ENCODE measurements at places on chromosomes 6 and 20.

- DNase-seq, result no peak
These were observed 174.9 kb downstream of the ISM1 start for GRCh38 chr20:13396022-13396421.

GRCh38 chr6:99746261-99746895, 139.7 kb downstream of the PRDM13 start:
- DNase-seq, result peak; percentile 74

DNA sequence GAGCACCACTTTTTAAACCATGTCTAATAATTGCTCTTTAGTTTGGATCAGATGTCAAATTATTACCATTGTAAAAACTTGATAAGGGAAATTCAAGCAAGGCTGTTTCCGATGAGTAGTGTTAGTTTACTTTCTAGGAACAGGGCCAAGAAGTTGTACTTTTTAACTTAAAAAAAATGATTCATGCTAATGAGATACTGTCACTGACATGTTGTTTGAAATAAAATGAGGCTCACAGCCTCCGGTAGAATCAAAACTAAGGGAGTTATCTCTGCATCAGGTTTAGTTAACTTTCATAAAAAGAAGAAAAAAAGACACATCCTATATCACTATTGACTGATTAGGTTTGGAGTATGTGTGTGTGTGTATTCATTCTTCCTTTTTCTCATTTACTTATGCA, 55.2 kb upstream of the SUPT3H start:
- DNase-seq, result no peak

GRCh38 chr6:118788702-118789101, 105.2 kb upstream of the ASF1A start:
- DNase-seq, result no peak

- no peak for DNase-seq
These were observed 374.2 kb upstream of the FLRT3 start for GRCh38 chr20:14711652-14712051.

DNA sequence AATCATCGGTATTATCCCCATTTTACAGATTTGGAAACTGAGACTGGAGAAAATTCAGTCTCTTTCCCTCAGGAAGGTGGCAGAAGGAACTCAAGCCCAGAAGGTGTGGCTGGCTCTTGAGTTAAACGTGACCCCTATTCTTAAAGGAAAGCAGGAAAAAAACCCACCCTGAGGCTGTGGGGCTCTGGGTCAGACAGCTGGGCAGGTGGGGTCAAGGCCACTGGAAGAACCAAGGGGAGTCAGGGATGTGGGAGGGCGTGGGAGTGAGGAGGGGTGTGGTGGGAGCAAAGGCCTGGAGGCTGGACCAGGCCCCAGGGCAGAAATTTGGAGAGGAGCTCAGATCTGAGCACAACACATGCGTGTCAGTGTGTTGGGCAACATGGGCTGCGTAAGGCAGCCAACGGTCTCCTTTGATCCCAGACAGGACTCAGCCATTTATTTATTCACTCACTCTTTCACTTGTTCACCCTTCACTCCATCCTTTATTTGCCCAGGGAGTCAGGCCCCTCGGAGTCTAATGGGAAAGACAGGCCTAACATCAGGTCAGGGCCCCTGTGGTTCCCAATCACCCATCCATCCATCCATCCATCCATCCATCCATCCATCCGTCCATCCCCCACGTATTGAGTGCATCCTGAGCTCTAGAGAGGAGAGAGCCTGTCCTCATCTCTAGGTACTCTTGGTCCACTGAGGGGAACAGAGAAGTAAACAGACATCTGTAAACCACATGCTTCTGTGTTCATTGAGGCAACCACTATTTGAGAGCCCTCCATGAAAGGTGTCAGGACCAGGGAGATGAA, 165.0 kb downstream of the VEGFA start:
- no peak for DNase-seq

GRCh38 chr20:47231382-47232039, 125.0 kb downstream of the ZMYND8 start:
- DNase-seq, result no peak

DNA sequence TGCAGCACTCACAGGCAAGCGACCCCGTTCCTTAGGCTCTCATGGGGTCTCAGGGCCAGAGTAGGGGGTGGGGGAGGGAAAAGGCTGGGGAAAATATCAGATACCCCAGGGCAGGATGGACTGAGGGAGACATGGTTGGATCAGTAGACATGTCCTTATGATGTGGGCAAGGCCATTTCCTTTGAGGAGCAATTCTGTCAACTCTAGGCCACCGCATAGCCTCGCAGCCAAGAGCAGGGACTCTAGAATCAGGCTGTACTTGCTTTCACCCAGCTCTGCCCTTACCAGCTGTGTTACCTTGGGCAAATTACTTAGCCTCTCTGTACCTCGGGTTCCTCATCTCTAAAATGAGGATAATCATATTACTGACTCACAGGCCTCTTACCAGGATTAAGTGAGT, 2.2 kb upstream of the MAPK13 start:
- no peak for DNase-seq

DNA sequence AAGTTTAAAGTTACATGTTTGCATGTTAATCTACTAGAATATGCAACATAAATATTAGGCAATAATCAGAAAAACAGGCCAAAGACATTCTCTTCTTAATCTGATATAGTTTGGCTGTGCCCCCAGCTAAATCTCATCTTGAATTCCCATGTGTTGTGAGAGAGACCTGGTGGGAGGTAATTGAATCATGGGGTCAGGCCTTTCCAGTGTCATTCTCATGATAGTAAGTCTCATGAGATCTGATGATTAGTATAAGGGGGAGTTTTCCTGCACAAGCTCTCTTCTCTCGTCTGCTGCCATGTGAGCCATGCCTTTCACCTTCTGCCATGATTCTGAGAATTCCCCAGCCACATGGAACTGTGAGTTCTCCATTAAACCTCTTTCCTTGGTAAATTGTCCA, 1241.7 kb upstream of the ADGRB3 start:
- DNase-seq, result no peak

GRCh38 chr6:137011406-137011805, 33.4 kb downstream of the IL20RA start:
- no peak for DNase-seq

- DNase-seq, result no peak
These were observed 217.9 kb downstream of the CLVS2 start for GRCh38 chr6:123213921-123214320.

DNA sequence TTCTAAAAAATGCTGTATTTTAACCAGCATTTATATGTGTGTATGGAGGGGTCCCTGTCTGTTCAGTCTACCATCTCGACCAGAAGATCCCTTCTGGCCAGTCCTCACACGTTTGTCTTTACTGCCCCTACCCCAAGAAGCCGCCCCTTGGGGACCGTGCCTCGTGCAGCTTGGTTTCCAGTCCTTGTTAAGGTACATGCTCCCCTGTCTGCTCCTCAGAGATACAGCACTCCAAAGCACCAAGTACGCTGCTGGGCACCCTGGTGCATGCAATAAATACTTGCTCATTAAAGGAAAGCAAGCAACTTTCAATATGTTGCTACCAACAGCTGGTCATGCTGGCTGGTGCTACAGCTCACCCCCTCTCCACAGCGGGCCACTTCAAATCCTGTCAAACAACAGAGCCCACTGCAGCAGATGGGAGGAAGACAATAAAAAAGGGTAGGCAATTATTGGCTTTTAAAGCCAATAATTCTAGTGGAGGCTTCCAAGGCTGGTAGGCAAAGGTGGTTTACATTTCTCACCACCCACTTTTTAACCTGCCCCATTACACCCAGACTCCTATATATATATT, 61.6 kb downstream of the PSMG4 start:
- no peak for DNase-seq

DNA sequence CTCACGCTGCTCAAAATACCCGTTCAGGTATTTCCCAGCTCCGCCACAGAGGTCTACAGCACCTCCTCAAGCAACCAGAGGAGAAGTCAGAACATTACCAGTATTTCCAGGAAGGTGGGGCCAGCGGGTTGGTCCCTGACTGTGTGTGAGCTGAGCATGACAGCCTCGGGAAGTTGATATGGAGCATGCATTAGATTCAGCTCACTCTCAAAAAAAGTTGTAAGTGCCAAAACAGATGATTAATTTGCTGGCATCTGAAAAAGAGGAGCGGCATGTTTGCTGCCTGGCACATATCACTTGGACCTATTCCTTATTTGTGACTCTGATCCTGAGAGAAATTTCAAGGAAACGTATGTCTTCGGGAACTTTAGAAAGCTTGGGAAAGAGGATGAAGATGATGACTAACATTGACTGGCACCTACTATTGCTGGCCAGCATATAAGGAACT, 32.3 kb downstream of the ELOVL2 start:
- no peak for DNase-seq

- no peak for DNase-seq
These were observed 46.1 kb upstream of the GFRAL start for GRCh38 chr6:55281215-55281614.

DNA sequence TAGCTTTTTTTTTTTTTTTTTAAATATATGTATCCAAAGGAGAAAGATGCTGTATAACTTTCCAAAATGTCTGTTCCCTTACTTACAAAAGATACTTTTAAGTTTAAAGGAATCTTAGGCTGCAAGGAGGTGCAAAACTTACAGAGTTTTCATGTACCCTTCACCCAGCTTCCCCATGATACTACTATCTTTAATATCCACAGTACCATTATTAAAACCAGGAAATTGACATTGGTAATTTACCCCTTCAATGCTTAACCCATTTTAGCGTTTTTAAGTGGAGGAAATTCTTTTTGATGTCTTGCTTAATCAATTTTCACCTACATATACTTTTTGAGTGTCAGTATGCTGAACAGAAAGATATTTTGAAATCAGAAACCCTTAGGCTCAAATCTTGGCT, 310.9 kb downstream of the PRL start:
- DNase-seq, result no peak

DNA sequence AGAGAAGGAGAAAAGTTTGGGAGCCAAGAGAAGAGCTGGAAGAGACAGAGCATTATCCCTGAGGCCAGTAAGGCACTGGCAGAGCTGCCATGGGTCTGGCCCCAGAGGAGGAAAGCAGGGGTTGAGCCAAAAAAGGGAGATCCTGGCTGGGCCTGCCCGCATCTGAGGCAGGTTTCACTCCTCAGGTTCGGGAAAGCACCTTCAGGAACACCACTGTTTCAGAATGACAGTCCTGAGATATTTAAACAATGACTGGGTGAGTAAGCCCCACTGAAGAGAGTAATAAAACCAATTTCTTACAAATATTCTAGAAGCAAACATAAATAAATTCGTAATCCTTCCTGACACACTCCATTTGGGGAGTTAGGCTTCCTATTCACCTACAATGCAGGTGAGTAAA, 152.2 kb downstream of the BACH2 start:
- DNase-seq, result no peak

- DNase-seq, result no peak
These were observed 68.0 kb downstream of the CYB5R4 start for GRCh38 chr6:83927470-83927869.

DNA sequence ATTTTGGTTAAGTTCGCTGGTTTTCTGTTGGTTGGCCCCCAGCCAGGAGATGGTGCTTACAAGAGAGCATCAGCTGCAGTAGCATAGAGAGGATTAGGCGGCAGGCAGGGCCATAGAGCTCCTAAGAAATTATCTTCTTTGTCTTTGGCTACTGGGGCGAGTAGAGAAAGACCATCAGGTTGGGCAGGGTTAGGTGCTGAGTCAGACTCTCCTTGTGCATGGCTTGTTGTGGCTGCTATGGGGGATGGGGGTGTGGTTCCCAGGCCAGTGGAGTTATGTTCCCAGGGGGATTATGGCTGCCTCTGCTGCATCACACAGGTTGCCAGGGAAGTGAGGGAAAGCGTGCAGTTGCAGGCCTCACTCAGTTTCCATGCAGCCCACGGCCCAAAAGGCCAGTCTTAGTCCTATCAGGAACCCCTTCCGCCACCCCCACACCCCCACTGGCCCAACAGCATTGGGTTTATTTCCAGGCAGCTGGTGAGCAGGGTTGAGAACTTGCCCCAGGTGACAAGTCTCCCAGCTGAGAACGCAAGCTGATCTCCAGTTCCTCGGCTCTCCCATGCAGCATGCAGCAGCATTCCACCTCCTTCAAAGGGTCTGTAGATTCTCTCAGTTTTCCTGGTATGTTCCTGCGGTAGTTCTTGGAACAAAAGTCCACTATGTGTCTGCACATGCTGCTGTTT, 243.7 kb downstream of the UTRN start:
- DNase-seq, result no peak

GRCh38 chr20:43960231-43960630, 45.6 kb downstream of the TOX2 start:
- DNase-seq, result no peak

- DNase-seq, result no peak
These were observed 21.6 kb upstream of the ZBTB2 start for GRCh38 chr6:151412909-151413308.

DNA sequence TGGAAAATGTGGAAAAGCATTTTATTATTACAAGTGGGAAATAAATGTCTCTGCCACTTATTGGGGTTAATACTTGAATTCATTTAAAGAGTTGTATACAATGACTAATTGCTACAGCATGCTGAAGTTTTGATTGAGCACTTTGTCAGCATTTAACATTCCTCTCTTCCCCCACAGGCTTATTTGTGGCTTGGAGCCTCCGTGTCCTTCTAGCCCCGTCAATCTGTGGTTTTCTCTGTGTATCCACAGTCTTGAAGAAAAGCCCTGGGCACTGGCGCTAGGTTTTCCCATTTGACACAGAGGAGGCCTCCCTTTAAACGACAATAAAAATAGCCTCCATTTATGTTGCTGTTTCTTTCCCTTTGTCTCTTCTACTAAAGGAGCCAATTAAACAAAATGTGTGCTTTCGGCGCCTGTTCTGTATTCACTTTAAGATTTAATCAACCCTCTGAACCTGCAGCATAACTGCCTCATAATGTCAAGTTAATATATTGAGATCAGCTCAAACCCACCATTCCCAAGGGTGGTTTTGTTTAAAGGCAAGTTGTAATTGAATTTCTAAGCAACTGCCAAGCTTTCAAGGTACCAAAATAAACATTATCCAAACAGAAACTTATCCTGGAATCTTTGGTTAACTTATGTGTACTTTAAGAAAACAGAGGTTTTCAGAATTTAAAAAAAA, 326.6 kb upstream of the RNF24 start:
- no peak for DNase-seq

DNA sequence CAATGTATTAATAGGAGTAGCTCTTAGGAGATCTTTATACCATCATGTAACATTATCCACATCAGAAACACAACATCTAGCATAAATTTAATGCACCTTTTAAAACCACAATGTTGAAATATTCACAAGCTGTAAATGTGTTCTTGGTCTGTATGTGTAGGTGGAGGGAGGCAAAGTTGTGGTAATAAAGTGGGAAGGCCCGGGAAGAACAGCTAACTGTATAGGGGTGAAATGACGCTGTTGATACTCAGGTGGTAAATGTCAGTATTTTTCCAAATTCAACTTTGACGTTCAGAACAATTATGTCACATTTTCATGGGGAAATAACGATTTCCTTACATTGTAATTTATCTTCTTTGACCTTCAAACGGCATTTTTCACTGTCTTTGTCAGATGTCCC, 146.0 kb upstream of the STMND1 start:
- DNase-seq, result no peak

DNA sequence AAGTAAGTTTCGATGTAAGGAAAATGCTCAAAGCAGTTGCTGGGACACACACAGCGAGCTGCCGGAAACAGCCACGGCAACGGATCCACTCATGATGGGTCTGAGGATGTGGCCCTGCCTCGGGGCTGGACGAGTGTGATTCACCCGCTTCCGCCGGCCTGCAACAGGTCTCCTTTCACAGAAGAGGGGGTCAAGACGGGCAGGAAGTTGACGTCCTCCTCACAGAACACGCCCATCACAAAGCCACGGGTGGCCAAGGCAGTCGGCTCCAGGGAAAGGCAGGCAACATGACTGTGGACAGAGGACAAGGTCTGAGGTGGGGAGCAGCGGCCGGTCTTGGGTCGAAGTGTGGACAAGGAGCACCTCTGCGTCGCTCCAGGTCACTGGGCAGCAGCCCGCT, 29.9 kb upstream of the SMOC2 start:
- DNase-seq, result no peak
